ENCODE measurements at places on chromosomes 16 and 17.

DNA sequence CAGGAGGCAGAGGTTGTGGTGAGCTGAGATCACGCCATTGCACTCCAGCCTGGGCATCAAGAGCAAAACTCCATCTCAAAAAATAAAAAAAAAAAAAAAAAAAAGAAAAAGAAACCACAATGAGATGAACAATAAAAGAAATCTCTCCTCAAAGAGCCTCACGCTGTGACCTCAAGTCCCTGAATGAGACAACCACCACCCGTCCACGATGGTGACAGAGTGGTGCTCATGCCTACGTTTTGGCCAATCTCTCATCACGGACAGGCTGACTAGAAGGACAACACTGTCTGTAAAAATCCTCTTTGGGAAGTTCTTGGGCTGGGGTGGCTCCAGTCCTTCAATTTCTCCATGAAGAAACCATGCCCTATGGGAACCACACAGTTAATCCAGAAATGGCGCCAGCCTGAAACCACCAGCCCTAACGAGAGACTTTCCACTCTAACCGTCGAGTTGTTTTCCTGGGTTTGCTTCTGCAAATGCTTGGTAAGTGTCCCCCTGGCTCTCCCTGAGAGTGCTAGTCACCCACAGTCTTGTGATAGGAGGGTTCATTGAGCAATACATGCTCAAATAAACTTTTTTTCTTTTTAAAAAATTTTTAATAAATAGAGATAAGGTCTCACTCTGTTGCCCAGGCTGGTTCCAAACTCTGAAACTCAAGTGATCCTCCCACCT is 15.0 kb upstream of the PRSS27 start:
- H3K36me3 ChIP-seq: no peaks in the 10 kb centered on the region
- DNase-seq: no peak
- no peaks in the 10 kb centered on the region for H3K4me1 ChIP-seq
- no peak overlapping the region for H3K27ac ChIP-seq

DNA sequence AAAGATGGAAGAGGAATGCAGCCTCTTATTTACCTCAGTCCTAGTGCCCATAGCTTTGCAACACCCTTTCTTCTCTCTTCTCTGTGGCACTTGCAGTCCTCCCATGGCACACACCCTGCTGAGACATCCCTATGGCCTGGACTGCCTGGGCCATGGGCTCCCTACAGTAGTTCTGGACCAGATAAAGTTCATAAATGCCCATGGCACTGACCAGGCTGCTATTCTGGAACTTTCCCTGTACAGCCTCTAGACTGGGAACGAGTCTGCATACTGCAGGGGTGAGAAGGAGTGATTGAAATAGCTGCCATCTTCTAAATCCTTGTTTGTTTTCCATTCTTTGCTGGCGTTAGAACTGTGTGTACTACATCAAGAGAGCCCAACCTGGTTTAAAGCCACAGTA is 24.5 kb upstream of the ADAM11 start:
- peaks cover 8% of the 10 kb centered on the region for H3K36me3 ChIP-seq
- H3K4me1 ChIP-seq: no peaks in the 10 kb centered on the region
- no peak overlapping the region for H3K27ac ChIP-seq

DNA sequence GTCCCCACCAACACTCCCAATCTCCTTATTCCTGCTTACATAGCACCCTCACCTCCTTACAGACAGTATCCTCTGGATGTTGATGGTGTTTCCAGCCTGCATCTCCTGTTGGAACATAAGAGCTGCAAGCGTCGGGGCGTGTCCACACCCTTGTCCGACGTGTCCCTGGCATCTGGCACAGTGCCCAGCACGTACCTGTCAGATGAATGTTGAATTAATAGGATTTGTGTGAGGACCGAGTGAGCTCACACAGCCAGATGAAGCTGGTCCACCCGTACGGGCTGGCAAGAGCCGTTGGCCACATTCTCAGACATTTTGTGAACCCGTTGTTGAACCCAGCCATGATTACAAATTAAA is 12.2 kb upstream of the CBX4 start:
- no peak overlapping the region for H3K27ac ChIP-seq
- H3K27me3 ChIP-seq: no peaks in the 10 kb centered on the region
- no peaks in the 10 kb centered on the region for H3K36me3 ChIP-seq
- no peak for DNase-seq
- no peak overlapping the region for H3K4me3 ChIP-seq
- H3K4me1 ChIP-seq: no peaks in the 10 kb centered on the region

GRCh38 chr17:82047914-82048570 is 3.6 kb downstream of the RFNG start:
- H3K4me1 ChIP-seq: no peaks in the 10 kb centered on the region
- DNase-seq: no peak
- H3K27ac ChIP-seq: no peak overlapping the region

DNA sequence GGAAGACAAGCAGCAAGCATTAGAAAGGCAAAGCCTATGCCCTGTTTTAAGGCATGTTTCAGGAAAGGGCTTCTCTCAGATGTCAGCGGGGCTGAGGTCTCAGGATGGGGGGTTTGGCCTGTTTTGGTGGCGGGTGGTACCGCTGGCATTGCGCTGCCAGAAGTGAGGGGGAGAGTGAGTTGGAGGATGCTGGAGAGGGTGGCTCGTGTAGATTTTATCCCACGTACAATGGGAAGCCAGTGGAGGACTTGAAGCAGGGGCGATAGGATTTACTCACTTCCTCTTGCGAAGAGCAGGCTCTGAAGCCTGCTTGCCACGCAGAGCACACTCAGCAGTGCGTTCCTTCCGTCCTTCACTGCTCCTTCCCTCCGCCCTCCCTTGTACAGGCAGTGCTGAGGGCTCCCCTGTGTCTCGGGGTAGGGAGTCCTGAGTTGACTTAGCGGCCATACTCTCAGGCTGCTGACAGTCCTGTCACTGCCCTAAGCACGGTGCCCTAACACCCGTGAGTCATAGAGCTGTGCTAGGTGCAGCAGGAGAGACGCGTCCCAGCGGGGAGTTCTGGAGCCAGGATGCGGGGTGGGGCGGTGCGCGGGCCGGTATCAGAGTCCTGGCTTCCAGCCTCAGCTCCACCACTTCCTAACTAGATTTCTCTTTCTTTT is 113.1 kb downstream of the SNX29 start:
- H3K27me3 ChIP-seq: no peaks in the 10 kb centered on the region
- peak overlapping the region; percentile 42 for H3K4me3 ChIP-seq
- H3K27ac ChIP-seq: no peak overlapping the region
- H3K4me1 ChIP-seq: peaks cover 2% of the 10 kb centered on the region

- no peak overlapping the region for H3K27ac ChIP-seq
- H3K4me3 ChIP-seq: no peak overlapping the region
- H3K4me1 ChIP-seq: no peaks in the 10 kb centered on the region
- no peaks in the 10 kb centered on the region for H3K36me3 ChIP-seq
Observed at GRCh38 chr16:85371948-85372347, 241.2 kb upstream of the GSE1 start.

Data from mesendoderm (in vitro differentiated cells).